Epithelial cell of prostate (primary cell): ENCODE measurements at places on chromosomes 12 and 14.

DNA sequence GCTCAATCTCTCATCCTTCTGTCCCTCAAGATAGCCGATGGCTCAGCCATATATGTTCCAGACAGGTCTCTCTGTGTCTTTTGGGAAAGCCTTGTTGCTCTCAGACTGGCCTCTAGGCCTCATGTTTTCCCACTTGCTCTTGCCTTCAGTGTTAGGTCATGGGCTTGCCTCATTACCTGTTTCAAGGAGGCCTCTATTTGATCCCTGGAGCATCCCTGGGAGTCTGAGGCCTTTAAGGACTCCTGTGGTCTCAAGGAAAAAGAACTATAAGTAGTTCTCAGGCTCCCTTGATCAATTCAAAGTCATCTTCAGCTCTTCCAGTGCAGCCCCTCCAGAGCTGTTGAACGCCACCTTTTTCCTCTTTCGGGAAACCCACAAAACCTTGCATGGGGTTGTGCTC is 47.9 kb downstream of the NTF3 start:
- no peak for DNase-seq

DNA sequence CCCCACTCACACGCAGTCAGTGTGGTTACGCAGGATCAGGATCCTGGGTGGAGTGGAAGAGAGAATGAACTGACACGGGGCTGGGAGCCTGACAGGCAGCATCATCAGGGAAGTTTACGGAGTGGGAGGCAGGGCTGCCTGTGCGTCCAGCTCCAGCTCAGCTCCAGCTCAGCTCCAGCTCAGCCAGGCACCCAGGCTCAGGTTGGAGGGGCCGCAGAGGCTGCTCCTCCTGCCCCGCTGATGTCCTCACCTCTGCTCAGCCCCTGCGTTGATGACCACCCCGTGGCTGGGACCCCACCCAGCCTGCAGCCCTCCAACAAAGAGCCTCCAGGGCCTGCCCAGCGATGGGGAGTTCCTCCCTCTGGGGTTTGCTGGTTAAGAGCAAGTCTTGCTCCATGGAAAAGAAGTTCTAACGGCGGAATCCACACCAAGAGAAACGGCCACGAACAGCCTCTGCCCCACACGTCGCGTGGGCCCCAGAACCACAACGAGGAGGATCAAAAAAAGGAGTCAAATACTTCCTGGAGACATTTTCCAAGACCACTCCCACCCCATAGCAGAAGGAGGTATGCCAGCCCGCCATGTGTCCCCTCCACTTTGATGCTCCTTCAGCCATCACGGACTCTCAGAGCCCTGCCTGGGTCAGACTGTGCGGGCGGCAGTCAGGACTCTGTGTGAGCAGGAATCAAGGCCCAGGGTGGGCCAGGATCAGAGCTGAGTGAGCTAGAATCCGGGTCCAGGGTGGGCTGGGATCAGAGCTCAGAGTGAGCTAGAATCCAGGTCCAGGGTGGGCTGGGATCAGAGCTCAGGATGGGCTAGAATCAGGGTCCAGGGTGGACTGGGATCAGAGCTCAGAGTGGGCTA is 17.7 kb upstream of the C14orf180 start:
- no peak for DNase-seq

- no peak for DNase-seq
Observed at GRCh38 chr12:56154246-56154771, 1.9 kb downstream of the MYL6B start.

GRCh38 chr14:75724414-75725204 is 63.6 kb downstream of the TTLL5 start:
- DNase-seq: no peak

- no peak for DNase-seq
Observed at GRCh38 chr12:121009741-121010140, 6.5 kb downstream of the C12orf43 start.

DNA sequence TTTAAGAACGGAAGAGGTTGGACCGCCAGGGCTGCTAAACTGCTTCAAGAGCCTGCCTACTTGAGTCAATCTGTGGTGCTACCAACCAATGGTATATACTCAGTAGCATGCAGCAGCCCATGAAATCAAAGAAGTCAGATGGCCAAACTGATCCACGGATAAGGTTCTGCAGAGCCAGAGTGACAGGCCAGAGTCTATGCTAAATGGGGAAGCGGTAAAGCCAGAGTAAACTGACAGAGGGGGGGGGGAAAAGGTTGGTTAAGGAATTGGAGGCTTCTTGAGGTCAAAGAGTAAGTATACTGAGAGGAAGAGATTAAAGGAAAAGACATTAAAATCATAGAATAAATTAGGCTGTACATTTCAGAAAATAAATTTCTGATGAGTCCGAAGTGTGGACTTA is 15.4 kb upstream of the SLC6A13 start:
- no peak for DNase-seq

DNA sequence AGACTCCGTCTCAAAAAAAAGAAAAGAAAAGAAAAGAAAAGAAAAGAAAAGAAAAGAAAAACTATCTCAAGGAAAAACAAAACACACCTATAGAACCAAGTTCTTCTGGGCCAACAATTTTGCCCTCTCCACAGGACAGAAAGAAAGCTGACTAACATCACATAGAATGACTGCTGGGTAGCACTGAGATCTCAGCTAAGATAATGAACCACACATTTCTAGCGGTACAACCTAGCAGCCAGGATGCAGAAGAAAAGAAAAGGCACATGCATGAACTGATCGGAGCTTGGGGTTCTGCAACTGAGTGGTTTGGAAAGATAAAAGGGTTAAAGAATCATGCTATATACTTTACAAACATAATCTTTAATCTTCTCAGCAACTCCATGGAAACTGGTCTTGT is 19.5 kb downstream of the TMED10 start:
- DNase-seq: no peak

GRCh38 chr14:30657606-30658163 is 35.6 kb downstream of the SCFD1 start:
- no peak for DNase-seq

DNA sequence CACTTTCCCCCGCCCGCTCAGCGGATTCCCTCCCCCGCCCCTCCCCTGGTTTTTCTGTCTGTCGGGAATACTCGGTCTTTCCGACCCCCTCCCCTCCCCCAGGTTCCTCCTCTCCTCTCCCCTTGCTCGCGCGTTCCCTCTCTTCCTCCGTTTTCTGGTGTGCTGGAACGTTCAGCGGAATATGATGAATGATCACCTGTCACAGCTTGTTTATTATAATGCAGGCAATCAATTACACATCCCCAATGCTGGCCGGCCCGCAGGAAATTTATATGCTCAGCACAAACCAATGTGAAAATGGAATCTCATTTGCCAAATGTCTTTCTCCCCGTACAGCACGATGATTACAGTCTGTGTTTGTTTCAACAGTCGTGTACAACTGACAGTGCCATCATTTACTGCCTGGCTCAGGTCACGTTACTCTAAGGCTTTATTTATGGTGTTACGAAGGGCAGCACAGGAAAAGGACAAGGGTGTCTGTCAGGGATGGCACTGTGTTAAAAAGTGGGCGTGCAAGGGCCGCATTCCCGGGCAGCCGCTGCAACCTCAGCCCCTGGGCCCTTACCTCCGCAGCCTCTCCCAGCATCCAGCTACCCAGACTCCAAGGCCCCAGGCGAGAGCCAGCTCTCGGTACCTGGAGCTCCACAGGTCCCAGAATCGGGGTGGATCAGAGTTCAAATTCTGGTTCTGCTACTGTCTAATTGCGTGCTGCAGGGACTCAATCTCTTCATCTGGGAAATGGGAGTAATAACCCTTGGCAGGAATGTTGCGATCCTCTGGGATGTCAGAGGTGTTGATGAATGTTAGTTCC is 24.7 kb upstream of the MAP1LC3B2 start:
- DNase-seq: no peak

- no peak for DNase-seq
Observed at GRCh38 chr12:89878950-89879349, 170.3 kb upstream of the ATP2B1 start.

DNA sequence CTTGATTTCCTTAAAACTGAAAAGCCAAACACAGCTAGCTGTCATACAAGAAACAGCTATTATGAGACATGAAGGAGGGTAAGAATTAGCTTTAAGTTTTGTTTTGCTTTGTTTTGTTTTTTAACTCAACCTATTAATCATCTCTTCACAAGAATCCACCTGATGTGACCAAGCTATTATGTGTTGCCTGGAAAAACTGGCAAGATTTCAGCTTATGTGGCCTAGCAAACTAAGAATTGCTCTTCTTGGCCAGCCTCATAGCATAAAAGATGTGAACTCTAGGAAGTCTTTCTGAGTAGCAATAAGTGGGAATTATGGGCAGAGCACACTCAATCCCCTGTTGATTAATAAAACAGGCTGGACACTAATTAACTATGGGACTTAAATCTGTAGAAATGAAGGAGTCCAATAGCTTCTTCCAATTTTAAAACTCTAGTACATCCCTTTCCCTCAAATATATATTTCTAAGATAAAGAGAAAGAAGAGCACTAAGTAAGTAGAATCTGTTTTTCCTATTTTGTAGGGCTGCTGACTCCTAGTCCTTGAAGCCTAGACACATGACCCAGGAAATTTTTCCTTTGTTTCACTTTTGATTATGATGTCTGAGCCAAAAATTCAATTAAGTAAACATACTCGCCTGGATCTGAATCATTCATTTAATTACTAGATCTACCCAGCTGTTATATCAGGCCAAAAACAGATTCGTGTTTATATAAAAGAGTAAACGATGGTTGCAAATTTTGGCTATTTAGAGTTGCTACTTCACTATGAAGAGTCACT is 75.7 kb downstream of the GTF2A1 start:
- DNase-seq: no peak

DNA sequence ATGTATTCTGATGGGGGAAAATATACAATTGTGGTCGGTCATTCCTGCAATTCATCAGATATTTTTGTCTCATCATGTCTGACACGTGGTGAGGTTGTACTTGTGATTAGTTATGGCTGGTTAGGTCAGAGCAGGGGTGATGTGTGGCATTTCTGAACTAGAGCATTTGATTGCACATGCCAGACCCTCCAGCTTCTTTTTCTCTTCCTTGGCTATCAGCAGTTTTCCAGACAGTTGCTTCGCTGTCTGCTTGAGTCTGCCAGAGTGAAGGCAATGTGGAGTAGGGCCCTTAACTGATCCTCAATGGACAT is 25.9 kb downstream of the TMEM117 start:
- DNase-seq: no peak

DNA sequence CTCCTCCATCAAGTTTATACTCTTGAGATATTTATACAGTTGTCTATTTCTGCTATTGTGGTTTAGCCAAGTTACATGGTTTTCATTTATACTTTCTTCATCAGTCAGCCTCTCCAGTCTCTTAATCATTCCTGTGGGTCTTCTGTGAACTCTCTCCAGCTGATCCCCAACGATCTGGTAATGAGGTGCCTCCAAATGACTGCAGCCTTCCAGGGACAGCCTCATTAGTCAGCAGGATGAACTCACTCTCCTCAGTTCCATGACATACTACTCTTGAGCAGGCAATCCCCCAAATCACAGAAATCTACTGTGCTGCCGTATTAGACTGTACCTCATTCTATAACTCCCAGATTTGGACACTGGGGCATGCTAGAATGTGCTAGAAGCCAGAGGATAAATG is 15.3 kb downstream of the AREL1 start:
- no peak for DNase-seq

DNA sequence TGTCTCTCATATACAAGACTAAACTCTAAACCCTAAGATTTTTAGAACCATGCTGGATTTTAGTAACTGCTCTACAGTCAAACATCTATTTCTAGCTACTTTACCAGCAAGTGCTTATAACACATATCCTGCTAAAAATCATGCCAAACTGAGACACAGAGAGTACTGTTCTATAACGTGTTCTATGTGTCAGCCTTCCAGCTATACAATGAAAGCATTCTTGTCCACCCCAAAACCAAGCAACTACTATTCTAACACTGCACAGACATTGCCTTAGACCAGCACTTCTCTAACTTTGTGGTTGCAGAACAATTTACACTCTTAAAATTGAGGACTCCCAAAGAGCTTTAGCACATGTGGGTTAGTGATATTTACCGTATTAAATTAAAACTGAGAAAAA is 85.7 kb downstream of the SPPL3 start:
- DNase-seq: no peak

DNA sequence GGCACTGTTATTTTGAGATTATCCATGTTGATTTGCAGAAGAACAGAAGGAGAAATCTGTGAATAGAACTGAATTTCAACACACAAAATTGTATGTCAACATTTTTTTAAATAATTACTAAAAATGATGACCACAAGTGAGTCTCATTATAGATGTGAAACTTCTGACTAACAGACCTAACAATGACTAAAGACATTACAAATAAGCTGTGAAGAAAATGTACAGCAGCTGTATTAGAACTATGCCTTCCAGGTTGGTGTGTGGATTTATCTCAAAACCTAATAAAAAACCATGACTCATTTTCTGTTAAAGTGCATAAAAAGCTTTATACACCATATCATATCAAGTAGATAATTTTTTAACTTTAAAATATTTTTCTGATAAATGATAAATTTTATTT is 22.5 kb upstream of the FOXG1 start:
- peak; percentile 60 for DNase-seq

DNA sequence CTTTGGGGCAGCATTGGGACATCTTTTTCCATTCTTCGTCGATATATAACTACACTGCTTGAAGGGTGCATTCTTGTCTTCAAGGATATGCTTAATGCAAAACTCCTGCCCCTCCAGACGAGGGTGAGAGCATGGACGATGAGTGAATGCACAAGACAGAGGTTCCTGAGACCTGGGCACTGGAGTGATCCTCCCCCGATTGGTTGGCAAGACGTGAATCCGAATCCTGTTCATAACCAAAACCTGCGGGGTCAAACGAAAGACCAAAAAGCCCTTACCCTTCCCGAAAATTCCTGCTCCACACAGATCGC is 684 bp downstream of the KANSL2 start:
- no peak for DNase-seq

DNA sequence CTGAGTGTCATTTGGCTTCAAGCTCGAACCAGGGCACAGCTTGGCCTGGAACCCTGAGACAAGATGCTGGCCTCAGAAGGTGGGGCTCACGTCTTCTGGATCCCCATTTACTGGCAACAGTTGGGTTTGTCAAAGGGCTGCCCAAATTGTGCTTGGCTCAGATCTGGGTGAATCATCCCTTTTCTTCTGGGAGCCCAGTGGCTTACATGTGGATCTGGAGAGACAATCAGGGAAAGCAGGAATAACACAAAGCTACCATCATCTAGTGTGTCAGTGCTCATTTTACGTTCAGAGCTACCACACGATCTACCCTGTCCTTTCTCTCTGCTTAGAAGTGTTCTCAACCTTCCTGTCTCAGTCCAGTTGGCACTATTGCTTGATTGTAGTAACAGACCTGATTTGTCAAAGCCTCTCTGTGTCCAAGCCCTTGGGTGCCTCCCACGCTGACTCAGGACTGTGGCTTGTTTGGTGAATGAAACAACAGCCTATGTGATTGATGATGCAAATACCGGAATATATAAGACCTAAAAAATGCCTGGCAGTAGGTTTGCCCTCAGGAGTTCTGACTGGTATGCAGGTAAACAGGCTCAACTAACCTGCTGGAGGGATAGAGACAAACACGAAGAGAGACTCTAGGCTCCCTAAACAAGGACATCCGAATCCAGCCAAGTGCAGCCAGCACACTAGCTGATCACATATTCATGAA is 974.3 kb downstream of the VRK1 start:
- peak; percentile 92 for DNase-seq

GRCh38 chr14:24335461-24336171 is 745 bp upstream of the ADCY4 start:
- DNase-seq: no peak
